Posterior vena cava (tissue), 2 donors: ENCODE measurements at places on chromosomes 1 and 21. TPM values are rescaled to one million over a fixed set of nuclear protein-coding genes. Genes with fewer than 3 reads are reported as not detected.

The NLRP3 gene
- total RNA-seq: 3.0 TPM

The RNU1-3 gene
- total RNA-seq: 12,584 TPM

The DNAI4 gene
- 22.0 TPM for total RNA-seq

The WNT4 gene
- 0.10 TPM for total RNA-seq

The FCN3 gene
- total RNA-seq: 10.4 TPM

The SPRR1B gene
- total RNA-seq: not detected

The RHD gene
- not detected for total RNA-seq

The TSSK3 gene
- 2.6 TPM for total RNA-seq

The OR2T2 gene
- not detected for total RNA-seq

The DYRK1A gene
- total RNA-seq: 58.1 TPM

The INSRR gene
- 0.23 TPM for total RNA-seq

The MPZ gene
- 1.5 TPM for total RNA-seq

The LENEP gene
- total RNA-seq: not detected

The SPATA46 gene
- total RNA-seq: not detected

The TLR5 gene
- 11.2 TPM for total RNA-seq

The CLCNKB gene
- 0.88 TPM for total RNA-seq

The RAP1GAP gene
- 1.2 TPM for total RNA-seq

The LCE1F gene
- total RNA-seq: not detected

The RIPPLY3 gene
- total RNA-seq: not detected

The REN gene
- total RNA-seq: not detected

The CFHR3 gene
- 0.79 TPM for total RNA-seq

The CHRM3 gene
- total RNA-seq: 1.4 TPM

The DCST1 gene
- not detected for total RNA-seq

The BCAN gene
- 0.60 TPM for total RNA-seq

The S100A8 gene
- 123 TPM for total RNA-seq

The KMO gene
- total RNA-seq: 1.1 TPM

The ANKRD13C gene
- total RNA-seq: 23.8 TPM

The ATAD3A gene
- total RNA-seq: 14.2 TPM

The GJB5 gene
- not detected for total RNA-seq

The LRRC71 gene
- total RNA-seq: not detected

The PAPPA2 gene
- total RNA-seq: 0.38 TPM

The OR2L13 gene
- not detected for total RNA-seq

The MTOR gene
- 26.3 TPM for total RNA-seq

The KIF26B gene
- total RNA-seq: 0.65 TPM

The SELL gene
- total RNA-seq: 11.6 TPM

The DNM3 gene
- 4.7 TPM for total RNA-seq

The FAM229A gene
- 5.4 TPM for total RNA-seq

The CD1B gene
- not detected for total RNA-seq

The NFIA gene
- total RNA-seq: 183 TPM

The SPRR2F gene
- not detected for total RNA-seq

The LCE4A gene
- not detected for total RNA-seq

The CFH gene
- 151 TPM for total RNA-seq

The VASH2 gene
- 3.3 TPM for total RNA-seq

The DYNLT4 gene
- total RNA-seq: not detected

The NBPF12 gene
- 7.1 TPM for total RNA-seq

The PLD5 gene
- 7.4 TPM for total RNA-seq

The UBE2J2 gene
- total RNA-seq: 32.0 TPM

The CAP1 gene
- 402 TPM for total RNA-seq

The PTGFR gene
- 16.1 TPM for total RNA-seq

The SLC30A10 gene
- not detected for total RNA-seq

The MSH4 gene
- 0.37 TPM for total RNA-seq

The CLEC20A gene
- not detected for total RNA-seq

The GPR3 gene
- total RNA-seq: 0.37 TPM

The RNF19B gene
- total RNA-seq: 101 TPM

The F13B gene
- total RNA-seq: not detected

The KRTAP13-2 gene
- total RNA-seq: not detected

The LDLRAD2 gene
- 0.28 TPM for total RNA-seq

The OLFM3 gene
- total RNA-seq: not detected
